Prostate gland (tissue), 2 donors: ENCODE measurements at places on chromosomes 5 and 9.

GRCh38 chr5:79080804-79081203, 11.2 kb downstream of the BHMT2 start:
- DNase-seq, result no peak

GRCh38 chr9:133691626-133692363, 46.4 kb downstream of the SARDH start:
- no peak for DNase-seq

- no peak for DNase-seq
Measured at GRCh38 chr5:11785771-11786352, 118.4 kb downstream of the CTNND2 start.

GRCh38 chr5:8446179-8446578, 577.2 kb downstream of the MTRR start:
- no peak for DNase-seq
